ENCODE measurements at places on chromosomes 16 and 17.

GRCh38 chr17:51224402-51225262, 35.2 kb downstream of the MBTD1 start:
- no peak for DNase-seq

GRCh38 chr17:21352221-21352980, 23.8 kb upstream of the KCNJ12 start:
- no peak for DNase-seq

DNA sequence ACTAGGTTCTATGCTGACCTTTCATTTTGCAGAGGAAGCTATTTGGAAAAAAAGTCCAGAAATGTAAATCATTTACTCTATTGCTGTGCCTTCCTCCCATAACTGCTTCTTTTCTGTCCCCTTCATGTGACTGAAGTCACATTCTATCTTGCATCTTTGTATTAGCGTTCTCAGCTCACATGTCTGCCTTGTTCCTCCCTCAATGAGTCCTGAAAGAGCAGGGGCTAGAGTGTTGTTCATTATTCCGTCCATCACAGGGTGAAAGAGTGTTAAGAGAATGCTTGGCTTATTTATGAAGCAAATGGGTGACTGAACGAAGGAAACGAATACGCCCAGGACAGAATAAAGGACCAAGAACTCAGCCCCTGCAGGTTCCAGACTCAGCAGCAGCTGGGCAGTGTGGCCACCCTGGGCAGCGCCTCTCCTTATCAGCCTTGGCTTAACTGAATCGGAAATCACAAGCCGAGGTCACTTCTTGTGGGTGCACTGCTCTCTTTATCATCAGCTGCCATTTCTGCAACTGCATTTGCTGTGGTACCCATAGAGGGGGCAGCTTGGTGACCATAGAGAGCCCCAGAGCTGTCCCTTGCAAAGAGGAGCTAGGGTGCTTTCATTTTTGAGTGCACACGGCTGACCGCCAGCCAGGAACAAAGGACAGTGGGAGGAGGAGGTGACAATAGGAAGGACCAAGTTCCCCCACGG, 1.8 kb upstream of the PIK3R6 start:
- no peak for DNase-seq

- no peak for DNase-seq
These were observed 17.2 kb upstream of the TMEM92 start for GRCh38 chr17:50256826-50257618.

- no peak for DNase-seq
These were observed 56.9 kb downstream of the RMI2 start for GRCh38 chr16:11402051-11402744.

DNA sequence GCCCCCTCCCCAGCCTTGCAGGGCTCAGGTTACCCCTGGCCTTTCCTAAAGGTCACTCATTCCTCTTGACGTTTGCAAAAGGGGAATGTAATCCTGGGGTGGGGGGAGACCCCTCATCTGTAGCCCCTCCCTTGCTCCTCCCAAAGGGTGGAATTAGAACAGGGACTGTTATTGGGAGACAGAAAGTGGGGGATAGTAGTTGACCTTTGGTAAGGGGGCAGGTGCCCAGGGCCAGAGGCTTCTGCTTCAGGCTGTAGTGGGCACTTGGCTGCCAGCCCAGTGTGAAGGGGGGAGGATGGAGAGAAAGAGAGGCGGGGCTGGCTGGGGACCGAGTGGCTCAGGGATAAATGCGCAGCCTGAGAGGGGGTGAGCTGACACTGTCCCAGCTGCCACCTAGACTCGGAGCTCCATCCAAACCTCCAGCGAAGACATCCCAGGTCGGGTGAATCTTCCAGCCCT, at the start of gene ENO3:
ENO3 (plus strand) TSS at position 374 of the 459 bp plus-strand sequence. CDS start 711 bp downstream, outside the sequence.
- DNase-seq = no peak

DNA sequence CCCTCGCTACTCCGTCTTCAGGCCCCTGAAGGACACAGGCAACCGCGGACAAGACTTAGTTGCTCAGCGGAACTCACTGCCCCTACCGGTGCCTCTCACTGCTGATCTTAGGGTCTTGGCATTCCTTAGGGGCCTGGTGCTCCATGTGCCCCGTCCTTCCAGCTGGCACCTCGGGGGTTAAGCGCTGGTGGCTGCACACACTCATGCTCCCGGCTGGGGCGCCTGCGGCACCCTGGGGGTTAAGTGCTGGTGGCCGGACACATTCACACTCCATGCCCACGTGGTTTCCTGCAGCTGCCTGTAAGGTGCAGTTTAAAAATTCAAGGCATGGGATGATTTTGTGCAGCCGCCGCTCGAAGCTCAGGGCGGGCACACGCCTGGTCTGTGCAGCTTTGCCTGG, 45.1 kb downstream of the BAIAP2 start:
- DNase-seq = no peak

DNA sequence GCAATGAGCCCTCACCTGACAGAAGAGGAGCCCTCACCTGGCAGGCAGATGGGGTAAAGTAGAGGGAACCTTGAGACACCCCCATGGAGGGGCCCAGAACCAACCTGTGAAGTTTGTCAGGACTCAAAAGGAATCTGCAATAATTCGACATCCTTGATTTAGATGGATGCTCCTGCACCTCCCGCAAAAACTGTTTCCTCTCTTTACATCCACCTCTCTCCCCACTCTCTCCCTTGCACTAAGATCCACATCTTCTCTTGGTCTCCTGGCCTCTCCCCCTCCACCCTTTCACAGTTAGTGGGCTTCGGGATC, 34.9 kb upstream of the RBFOX3 start:
- no peak for DNase-seq

GRCh38 chr17:14871921-14872320, 393.2 kb downstream of the PMP22 start:
- DNase-seq = no peak

- DNase-seq = peak; percentile 56
These were observed 182.8 kb downstream of the SEC14L1 start for GRCh38 chr17:77323413-77324171.

DNA sequence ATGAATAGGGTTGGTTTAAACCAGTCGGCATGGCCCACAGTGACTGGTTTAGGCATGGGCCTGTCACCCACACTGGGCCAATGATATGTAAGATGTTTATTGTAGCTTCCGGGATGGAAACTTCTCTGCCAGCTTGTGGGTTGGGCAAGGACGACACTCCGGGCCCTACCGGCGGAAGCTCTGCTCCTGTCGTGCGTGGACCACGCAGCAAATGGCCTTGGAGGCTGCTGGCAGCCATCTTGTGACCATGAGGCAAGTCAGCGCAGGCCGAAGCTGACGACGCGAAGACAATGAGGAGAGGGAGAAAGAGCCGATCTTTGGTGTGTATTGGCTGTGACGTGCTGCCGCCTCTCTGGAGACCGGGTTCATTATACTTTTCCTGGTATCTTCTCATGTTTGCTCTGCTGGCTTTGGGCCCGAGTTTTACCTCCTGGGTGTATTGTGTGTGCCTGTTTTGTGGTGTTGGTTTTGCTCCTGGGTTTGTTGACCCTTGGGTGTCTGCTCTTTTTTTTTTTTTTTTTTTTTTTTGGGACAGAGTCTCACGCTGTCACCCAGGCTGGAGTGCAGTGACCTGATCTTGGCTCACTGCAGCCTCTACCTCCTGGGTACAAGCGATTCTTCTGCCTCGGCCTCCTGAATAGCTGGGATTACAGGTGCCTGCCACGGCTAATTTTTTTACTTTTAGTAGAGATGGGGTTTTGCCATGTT, 15.4 kb downstream of the SLC25A10 start:
- DNase-seq = no peak

GRCh38 chr16:76222853-76223252, 54.3 kb upstream of the CNTNAP4 start:
- no peak for DNase-seq

GRCh38 chr16:27982184-27982583, 81.3 kb downstream of the GSG1L start:
- no peak for DNase-seq

DNA sequence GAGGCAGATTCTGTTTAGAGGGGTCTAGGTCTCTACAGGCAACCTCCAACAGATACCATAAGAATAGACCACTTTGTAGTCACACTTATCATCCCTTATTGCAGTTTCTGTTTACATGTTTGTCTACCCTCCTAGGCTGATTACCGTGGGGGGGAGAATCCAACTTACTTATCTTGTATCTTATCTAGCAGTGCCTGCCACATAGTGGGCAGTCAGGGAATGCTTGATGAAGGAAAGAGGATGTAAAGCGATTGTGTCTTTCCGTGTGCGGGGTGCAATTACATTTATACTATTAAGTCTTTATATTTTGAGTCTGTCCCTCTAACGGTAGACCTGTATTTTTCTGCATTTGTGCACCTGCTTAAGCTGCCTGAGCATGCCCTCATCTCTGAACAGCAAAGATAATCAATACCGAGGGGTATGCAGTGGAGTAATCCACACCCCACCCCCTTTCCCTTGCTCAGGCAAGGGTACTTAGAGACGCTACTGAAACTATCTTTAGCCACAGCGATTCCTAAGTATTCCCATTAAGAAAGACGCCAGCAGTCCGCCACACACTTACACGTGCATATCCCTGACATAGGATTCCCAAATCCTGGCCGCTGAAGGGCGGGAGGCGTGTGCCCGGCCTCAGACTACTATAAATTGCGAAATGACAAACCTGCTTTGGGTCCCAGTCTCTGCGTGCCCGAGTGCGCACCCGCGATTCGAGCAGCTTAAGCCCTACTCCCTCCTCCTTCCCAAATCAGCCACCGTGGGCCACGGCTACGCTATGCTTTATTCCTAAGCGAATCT, 635 bp upstream of the AATF start:
- DNase-seq = no peak
